ENCODE measurements at places on chromosomes 11 and 22. TPM values are rescaled to one million over a fixed set of nuclear protein-coding genes. Genes with fewer than 3 reads are reported as not detected.

Gene RFPL1
- 0.20 TPM for polyA plus RNA-seq

Gene OR2AG2
- not detected for polyA plus RNA-seq

Gene FGF4
- not detected for polyA plus RNA-seq

Gene PATE4
- polyA plus RNA-seq, result not detected

Gene OR8A1
- not detected for polyA plus RNA-seq

Gene SLC35C1
- polyA plus RNA-seq, result 12.8 TPM

Gene PIH1D2
- not detected for polyA plus RNA-seq

Gene AMOTL1
- polyA plus RNA-seq, result 0.46 TPM

Gene TEF
- 1.1 TPM for polyA plus RNA-seq

Gene XKR3
- polyA plus RNA-seq, result not detected

Gene ZNF74
- 1.9 TPM for polyA plus RNA-seq

Gene KDELR3
- polyA plus RNA-seq, result not detected

Gene PRRG4
- polyA plus RNA-seq, result 8.7 TPM

DNA sequence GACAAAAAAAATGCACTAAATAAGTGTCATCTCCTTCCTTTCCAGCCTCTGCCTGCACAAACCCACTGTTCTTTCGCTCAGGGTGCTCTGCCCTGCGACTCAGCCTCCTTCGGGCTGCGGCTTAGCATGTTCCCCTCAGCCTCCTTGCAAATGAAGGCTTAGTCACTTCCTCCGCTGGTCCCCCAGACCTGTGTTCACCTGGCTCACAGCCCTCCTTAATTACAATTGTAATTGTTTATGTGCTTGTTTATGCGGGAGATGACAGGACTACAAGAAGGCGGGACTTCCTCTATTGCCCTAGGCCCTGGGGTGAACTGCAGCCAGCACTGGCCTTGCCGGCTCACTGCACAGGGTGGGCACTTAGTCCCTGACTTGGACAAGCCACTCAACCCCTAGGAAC, 303.6 kb downstream of the KIRREL3 start:
- no peaks in the 10 kb centered on the region for H3K27me3 ChIP-seq
- H3K36me3 ChIP-seq, result no peaks in the 10 kb centered on the region
- H3K4me1 ChIP-seq, result no peaks in the 10 kb centered on the region
- no peak overlapping the region for H3K27ac ChIP-seq

GRCh38 chr11:127273593-127274327, 273.2 kb upstream of the KIRREL3 start:
- H3K27ac ChIP-seq, result no peak overlapping the region
- H3K4me1 ChIP-seq, result no peaks in the 10 kb centered on the region
- DNase-seq, result no peak
- no peak overlapping the region for H3K4me3 ChIP-seq

DNA sequence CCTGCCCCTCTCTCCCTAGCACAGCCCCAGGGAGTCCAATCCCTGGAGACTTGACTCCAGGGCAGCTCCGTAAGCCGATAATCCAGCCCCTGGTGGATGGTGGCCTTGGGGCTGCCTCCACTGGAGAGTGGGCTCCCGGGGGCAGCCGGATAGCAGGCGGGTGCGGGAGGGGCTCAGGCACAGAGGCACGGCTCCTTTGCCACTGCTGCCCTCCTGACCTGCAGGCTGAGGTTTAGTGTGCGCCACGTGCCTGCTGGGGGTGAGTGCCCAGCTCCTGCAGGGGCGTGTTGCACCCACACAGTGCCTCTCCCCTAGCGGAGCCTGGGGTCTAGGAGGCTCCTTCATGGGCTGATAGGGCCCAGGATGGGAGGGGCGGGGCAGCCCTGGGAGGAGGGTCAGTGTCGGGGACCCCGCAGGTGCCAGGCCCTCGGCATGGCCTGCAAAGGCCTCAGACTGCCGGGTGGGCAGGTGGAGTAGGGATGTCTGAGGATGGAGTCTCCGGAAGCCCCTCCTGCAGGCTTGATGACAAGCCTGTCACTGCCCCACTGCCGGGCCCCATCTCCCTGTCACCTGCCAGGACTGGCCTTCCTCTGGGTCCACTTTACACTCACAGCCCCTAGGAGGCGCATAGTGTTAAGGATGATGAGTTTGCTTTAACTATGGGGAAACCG, 5.6 kb downstream of the DUSP8 start:
- no peak overlapping the region for H3K27ac ChIP-seq
- no peaks in the 10 kb centered on the region for H3K36me3 ChIP-seq
- H3K27me3 ChIP-seq, result peaks cover 35% of the 10 kb centered on the region
- H3K4me3 ChIP-seq, result no peak overlapping the region
- DNase-seq, result no peak

DNA sequence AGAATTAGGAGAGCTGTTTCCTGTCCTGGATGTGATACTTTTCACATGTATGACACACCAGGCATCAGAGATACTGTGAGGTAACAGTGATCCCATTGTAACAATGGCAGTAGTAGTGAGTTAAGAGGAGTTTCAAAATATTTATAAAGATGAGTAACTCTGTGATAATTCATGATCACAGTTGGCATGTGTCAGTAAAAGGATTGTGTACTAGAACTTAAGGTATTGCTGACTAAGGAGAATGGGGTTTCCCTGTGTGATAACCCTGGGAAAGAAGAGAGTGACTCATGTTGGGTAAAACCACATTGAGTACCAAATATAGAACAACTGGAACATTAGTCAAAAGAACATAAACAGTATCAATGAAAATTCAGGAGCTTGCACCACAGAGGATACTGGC, 22.9 kb upstream of the SLC5A1 start:
- H3K4me3 ChIP-seq, result no peak overlapping the region
- H3K4me1 ChIP-seq, result no peaks in the 10 kb centered on the region
- no peaks in the 10 kb centered on the region for H3K27me3 ChIP-seq
- no peak overlapping the region for H3K27ac ChIP-seq

DNA sequence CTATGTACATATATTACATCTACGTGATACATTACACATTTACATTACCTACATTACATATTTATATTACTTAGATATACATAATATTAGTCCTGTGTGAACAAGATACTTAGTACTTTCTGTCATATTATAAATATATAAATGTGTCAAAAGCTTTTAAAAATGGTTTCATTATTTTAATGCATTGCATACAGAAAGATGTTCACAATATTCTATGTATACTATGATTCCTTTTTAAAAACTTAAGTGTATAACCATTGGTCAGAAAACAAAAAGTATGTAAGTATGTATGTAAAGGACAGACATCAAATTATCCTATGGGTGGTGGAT, 647 bp upstream of the ZW10 start:
- peak overlapping the region; percentile 95 for H3K27ac ChIP-seq
- DNase-seq, result no peak
- no peaks in the 10 kb centered on the region for H3K27me3 ChIP-seq
- H3K36me3 ChIP-seq, result peaks cover 13% of the 10 kb centered on the region

- H3K36me3 ChIP-seq, result no peaks in the 10 kb centered on the region
- no peak for DNase-seq
- H3K4me1 ChIP-seq, result no peaks in the 10 kb centered on the region
These were observed 430.5 kb upstream of the FAT3 start for GRCh38 chr11:91794146-91794545.

DNA sequence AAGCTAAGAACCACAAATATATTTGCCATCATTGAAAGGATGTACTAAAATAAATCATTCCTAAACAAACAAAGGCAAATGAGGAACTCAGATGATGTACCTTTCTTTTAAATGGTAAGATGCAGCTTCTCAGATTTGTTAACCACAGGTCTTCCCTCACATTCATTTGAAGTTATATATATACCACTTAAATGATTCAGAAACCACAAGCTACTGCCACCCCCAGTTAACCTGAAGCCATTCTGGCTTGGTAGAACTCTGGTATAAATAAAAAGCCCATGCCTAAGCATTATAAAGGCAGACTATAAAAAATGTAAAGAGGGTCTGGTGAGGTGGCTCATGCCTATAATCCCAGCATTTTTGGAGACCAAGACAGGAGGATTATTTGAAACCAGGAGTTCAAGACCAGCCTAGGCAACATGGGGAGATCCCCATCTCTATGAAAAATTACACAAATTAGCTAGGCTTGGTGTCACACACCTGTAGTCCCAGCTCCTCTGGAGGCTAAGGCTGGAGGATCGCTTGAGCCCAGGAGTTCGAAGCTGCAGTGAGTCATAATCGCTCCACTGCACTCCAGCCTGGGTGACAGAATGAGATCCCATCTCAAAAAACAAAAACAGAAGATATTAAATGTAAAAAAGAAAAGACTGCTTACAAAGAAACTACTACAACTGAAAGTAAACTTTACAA, 1185.3 kb downstream of the JRKL start:
- H3K36me3 ChIP-seq, result no peaks in the 10 kb centered on the region
- H3K4me1 ChIP-seq, result no peaks in the 10 kb centered on the region
- no peak for DNase-seq
- H3K27ac ChIP-seq, result no peak overlapping the region

- H3K4me1 ChIP-seq, result no peaks in the 10 kb centered on the region
- peaks cover 12% of the 10 kb centered on the region for H3K27me3 ChIP-seq
- no peak for DNase-seq
- no peak overlapping the region for H3K4me3 ChIP-seq
- no peaks in the 10 kb centered on the region for H3K36me3 ChIP-seq
These were observed 19.1 kb upstream of the BSX start for GRCh38 chr11:123000721-123001120.

- no peaks in the 10 kb centered on the region for H3K27me3 ChIP-seq
- no peak overlapping the region for H3K27ac ChIP-seq
- no peak overlapping the region for H3K4me3 ChIP-seq
- no peak for DNase-seq
These were observed 74.1 kb downstream of the LRP5 start for GRCh38 chr11:68386331-68386978.

DNA sequence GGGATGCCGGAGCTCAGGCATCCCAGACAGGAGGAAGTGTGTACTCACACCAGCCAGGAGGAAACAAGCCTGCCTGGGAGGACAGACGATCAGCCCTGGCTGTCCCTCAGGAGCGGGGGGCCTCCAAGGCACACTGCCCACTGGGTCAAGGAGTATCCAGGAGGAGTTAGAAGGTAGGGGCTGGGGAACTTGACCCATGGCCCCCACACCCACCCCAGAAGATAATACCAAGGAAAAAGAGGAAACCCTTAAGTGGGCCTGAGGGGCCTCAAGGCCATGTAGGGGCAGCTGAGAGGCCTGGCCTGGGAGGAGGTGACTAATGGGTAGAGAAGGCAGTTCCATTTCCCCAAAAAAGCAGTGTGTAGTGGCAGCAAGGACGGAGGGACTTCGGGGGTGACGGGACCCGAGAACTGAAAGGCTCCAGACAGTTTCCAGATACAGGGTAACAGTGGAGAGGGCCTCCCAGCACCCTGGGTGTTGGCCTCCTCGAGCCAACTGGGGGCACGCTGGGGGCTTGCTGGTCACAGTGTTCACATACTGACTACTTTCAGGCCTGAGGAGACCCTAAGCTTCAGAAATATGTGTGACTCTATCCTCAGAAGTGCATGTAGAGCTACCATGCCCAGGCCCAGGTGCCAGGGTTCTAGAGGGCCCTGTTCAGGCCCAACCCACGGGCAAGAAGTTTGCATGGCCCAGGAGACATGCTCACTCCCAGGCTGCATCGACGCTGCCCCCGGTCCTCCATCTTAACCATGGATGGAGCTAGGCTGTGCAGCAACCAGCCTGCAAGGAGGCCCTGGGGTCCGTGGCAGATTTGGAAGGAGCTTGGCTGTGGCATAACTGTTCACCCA, 75.7 kb upstream of the PITPNB start:
- H3K27ac ChIP-seq, result no peak overlapping the region
- H3K4me3 ChIP-seq, result no peak overlapping the region
- DNase-seq, result no peak
- H3K4me1 ChIP-seq, result peaks cover 10% of the 10 kb centered on the region
- H3K27me3 ChIP-seq, result no peaks in the 10 kb centered on the region

- H3K36me3 ChIP-seq, result peaks cover 34% of the 10 kb centered on the region
- H3K27ac ChIP-seq, result peak overlapping the region; percentile 75
- H3K4me3 ChIP-seq, result no peak overlapping the region
- H3K27me3 ChIP-seq, result no peaks in the 10 kb centered on the region
These were observed 47.3 kb downstream of the RELT start for GRCh38 chr11:73423506-73423905.

GRCh38 chr11:17753153-17753552, 18.6 kb downstream of the KCNC1 start:
- H3K4me1 ChIP-seq, result no peaks in the 10 kb centered on the region
- no peaks in the 10 kb centered on the region for H3K36me3 ChIP-seq
- no peak overlapping the region for H3K27ac ChIP-seq
- no peak for DNase-seq

DNA sequence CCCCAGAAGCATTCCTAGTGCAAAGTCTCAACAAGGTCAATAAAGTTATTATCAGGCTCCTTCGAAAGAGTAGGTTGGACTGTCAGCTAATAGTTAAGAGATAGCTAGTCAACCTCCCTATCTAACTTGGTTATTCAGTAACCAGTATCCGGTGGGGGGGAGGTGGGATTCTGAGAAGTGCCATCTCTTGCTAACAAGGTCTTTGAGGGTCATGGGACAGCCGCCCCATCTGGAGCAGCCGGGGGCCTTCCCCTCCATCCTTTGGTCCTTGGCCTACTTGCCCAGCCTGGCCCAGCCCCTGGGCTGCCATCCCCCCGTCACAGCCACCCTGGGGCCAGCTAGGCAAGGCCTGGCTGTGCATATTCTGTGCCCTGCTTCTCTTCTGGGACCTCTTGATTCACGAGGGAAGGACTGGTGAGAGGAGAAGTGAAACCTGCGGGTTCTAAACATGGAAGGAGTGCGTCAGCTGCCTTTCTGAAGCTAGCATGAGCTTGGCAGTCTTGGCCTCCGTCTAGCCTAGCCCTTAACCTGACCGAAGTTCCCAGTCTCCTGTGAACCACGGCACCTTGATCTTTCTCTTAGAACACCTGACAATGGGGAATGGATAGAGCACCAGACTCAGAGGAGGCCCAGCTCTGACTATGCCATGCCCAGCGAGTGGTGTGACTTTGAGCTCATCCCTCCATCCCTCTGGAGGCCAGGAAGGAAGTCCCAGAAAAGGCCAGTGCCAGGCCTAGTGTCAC, 9.3 kb downstream of the SLC37A2 start:
- no peaks in the 10 kb centered on the region for H3K27me3 ChIP-seq
- peak overlapping the region; percentile 98 for H3K27ac ChIP-seq
- peaks cover 92% of the 10 kb centered on the region for H3K4me1 ChIP-seq

DNA sequence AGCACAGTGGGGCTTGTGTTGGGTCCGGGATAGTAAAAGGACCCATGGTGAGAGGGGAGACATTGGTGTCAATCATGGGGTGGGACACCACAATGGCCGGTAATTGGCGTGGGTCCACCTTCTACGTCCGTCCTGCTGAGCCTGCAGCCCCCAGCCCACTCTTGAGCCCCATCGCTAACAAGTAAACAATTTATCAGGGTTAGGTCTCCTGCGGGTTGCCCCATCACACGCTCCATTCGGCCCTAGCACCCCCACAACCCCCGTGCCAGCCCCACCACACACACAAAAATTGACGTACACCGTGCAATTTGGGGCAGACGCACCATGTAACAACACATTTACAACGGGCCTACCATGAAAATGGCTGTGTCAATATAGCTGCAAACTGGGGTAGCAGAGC, 86.5 kb upstream of the HTATIP2 start:
- no peak overlapping the region for H3K27ac ChIP-seq
- no peak overlapping the region for H3K4me3 ChIP-seq
- DNase-seq, result no peak
- H3K27me3 ChIP-seq, result no peaks in the 10 kb centered on the region

GRCh38 chr22:33083212-33083611, 25.0 kb upstream of the SYN3 start:
- H3K36me3 ChIP-seq, result no peaks in the 10 kb centered on the region
- H3K4me1 ChIP-seq, result no peaks in the 10 kb centered on the region
- H3K27me3 ChIP-seq, result no peaks in the 10 kb centered on the region
- no peak for DNase-seq

GRCh38 chr22:26169315-26170111, at the start of gene SEZ6L:
TSS of gene SEZ6L (plus strand) at chr22:26169462. CDS start at chr22:26169670, 208 bp downstream.
- DNase-seq, result peak; percentile 46
- peaks cover 36% of the 10 kb centered on the region for H3K4me1 ChIP-seq
- no peak within 1 kb of the TSS for H3K27ac ChIP-seq
- H3K36me3 ChIP-seq, result no peaks in the 10 kb centered on the region
- H3K4me3 ChIP-seq, result peak within 1 kb of the TSS; percentile 77
